ENCODE measurements at places on chromosomes 2 and 18.

- no peak for DNase-seq
Measured at GRCh38 chr18:45066886-45067285, 386.2 kb downstream of the SETBP1 start.

DNA sequence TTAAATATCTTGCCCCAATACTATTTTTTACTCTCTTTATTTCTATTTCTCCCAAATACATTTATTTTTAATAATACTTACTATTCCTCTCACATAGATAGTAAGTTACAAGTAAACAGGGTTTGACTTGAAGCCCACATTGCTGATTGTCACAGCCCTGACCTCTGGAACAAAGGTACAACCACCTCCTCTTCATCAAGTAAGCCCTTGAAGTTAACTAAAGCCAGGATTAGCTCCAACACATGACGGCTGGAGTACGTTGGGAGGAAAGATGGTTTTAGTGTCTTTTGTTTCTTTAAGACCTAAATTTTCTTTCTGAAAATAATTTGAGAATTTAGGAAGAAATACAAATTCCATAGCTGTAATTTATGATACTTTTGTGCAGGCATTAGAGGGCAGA, 949 bp downstream of the MYOM1 start:
- DNase-seq = no peak

GRCh38 chr18:27298214-27298804, 113.2 kb upstream of the CHST9 start:
- no peak for DNase-seq

DNA sequence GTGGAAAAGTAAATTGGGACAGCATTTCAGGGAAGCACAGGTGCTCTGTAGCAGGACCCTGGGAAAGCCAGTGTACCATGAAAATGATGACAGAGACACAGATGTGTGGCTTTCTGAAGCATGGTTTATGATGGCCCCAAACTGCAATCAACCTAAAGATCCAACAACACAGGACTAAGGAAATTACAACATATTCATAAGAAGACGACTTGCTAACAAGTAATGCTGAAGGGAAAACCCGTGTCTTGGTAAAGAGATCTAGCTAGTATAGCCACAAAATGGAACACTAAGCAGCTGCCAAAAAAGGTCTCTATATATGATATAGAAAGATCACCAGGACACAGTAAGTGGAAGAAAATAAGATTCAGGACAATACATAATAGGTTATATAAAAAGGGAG, 53.2 kb downstream of the UXS1 start:
- DNase-seq = no peak

- DNase-seq = no peak
Measured at GRCh38 chr2:149385350-149385749, 55.0 kb downstream of the LYPD6 start.

DNA sequence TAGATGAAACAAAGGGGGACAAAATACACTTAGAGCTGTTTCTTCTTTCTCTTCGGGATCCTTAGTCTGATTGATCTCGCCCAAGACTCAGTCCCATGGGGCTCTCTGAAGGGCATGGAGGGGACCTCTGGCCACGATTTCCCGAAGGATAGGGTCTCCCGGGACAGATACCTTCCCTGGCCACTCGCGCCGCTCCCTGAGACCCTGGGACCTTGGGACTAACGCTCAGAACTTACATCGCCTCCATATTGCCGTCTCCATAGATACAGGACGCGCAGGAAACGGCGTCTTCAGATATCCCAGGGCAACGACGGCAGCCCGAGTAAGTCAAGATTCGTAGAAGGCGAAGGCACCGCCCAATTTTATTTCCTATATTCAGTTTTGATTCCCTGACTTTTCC, at the start of gene CFAP65:
CFAP65 (minus strand) TSS at position 265 of the 400 bp plus-strand sequence. CDS start 2,468 bp downstream, outside the sequence.
- DNase-seq = no peak

DNA sequence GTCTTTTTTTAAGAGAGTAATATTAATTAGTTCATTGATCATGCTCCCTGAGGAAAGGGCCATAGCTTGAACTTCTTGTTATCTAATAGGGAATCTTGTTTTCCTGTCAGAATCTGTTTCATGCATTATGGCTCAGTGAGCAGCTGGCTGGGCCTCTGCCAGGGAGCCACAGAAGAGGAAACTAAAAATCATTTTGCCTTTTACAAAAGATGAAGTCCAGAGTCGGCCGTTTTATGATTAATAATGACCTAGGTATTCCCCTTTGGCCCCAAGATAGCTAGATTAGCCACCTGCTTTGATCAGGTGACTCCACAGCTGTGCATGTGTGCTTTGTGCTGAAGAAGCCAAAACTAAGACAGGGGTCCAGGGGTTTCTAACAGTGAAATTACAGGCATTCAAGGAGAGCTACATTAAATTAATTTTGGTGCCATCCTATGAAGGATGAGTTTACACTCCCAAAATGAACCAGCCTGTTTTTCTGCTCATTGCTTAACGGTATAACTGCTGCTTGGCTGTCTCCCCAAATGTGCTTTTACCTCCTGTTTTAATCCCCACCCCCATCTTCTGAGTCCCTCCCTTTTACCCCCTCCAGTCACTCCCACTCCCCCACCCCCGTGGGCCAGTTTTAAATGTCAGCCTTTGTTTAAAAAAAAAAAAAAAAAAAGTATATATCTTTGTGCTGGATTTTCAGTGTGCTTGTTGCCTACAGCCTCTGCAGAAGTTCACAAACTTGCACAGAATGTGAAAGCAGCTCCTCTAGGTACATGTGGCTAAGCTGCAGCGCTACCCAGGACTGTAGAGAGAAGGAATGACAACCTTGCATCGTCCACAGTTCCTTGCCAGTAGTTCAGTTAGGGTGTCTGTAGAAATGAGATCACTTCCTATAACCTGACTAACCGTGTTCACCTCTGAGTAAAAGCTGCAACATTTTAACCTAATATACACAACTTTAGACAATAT, 93.1 kb downstream of the CABLES1 start:
- DNase-seq = peak; percentile 4

- DNase-seq = no peak
Measured at GRCh38 chr18:79568543-79569205, 110.9 kb upstream of the CTDP1 start.

DNA sequence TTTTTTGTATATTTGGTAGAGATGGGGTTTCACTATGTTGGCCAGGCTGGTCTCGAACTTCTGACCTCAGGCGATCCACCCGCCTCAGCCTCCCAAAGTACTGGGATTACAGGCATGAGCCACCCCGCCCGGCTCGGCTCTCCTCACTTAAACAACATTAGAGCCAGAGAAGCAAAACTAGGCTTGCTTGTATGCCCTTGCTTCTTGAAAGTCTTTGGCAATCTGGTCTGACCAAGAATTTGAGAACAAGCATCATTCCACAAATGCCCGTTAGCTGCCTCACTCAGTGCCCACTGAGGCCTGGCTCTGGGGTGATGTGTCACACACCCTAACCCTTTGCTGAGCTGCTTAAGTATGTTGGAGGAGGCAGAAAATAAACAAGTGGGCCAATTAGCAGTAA, 33.5 kb downstream of the SOWAHC start:
- DNase-seq = no peak

- no peak for DNase-seq
Measured at GRCh38 chr2:24907116-24907515, 12.9 kb downstream of the ADCY3 start.

DNA sequence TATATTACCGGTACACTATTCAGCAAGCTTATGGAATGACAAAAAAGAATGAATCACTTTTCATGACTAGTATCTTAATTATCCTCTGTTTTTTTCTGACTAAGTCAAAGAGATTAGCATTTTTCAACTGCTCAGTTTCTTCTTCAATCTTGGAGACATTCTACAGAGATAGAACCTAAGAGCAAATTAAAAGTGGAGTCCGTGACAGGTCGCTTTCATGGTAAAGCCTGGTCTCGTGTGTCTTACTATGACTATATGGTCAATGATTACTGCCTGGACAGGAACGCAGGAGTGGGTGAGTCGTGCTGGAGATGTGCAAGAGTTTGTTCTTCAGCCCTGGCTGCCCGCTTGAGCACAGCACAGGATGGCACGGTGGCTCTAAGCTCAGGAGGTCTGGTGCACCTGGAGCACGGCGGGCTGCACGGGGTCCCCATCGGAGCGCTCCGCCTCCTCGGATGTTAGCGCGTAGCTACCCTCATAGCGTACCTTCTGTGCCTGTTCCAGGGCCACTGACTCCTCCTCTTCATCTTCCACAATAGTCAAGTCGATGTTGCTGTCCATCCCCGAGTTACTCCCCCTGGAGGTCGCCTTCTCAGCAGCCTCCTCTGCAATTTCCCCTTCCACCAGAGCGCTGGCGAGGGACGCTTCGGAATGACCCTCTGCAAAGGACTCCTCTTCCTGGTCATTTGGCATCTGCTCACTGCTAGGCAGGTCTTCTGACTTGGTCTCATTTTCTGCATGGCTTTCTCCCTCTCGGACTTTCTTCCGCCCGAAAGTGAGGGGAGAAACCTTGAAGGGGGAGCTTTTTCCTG, 11.1 kb downstream of the CAVIN2 start:
- DNase-seq = no peak

GRCh38 chr2:19062370-19062769, 296.1 kb downstream of the OSR1 start:
- DNase-seq = no peak

DNA sequence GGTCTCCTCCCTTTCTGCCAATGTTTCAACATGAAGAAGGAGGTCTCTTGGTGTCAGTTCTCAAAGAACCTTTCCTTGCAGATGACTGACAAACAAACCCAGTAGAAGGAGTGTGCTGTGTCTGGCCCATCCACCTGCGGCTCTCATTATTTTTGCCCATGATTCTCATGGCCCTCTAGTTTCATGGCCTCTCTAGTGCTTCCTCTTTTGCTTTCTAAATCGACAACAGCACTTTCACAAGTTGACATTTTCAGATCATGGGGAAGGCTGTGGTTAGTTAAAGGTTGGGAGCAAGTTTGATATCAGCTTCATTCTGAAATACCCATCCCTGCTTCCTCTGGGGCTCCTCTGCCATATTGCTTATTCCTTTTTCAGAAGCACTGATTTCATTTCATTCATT, 805.2 kb downstream of the SLC4A3 start:
- DNase-seq = no peak

GRCh38 chr2:159124441-159124911, 156.0 kb downstream of the TANC1 start:
- peak; percentile 8 for DNase-seq

- DNase-seq = no peak
Measured at GRCh38 chr2:207054521-207054920, 111.2 kb downstream of the KLF7 start.

- DNase-seq = no peak
Measured at GRCh38 chr2:71223767-71224333, 3.1 kb downstream of the PAIP2B start.

- DNase-seq = no peak
Measured at GRCh38 chr2:121634354-121635307, 14.6 kb downstream of the CLASP1 start.

- no peak for DNase-seq
Measured at GRCh38 chr2:53476834-53477233, 290.8 kb upstream of the CHAC2 start.

GRCh38 chr2:102632380-102633175, 13.2 kb downstream of the SLC9A2 start:
- DNase-seq = no peak

DNA sequence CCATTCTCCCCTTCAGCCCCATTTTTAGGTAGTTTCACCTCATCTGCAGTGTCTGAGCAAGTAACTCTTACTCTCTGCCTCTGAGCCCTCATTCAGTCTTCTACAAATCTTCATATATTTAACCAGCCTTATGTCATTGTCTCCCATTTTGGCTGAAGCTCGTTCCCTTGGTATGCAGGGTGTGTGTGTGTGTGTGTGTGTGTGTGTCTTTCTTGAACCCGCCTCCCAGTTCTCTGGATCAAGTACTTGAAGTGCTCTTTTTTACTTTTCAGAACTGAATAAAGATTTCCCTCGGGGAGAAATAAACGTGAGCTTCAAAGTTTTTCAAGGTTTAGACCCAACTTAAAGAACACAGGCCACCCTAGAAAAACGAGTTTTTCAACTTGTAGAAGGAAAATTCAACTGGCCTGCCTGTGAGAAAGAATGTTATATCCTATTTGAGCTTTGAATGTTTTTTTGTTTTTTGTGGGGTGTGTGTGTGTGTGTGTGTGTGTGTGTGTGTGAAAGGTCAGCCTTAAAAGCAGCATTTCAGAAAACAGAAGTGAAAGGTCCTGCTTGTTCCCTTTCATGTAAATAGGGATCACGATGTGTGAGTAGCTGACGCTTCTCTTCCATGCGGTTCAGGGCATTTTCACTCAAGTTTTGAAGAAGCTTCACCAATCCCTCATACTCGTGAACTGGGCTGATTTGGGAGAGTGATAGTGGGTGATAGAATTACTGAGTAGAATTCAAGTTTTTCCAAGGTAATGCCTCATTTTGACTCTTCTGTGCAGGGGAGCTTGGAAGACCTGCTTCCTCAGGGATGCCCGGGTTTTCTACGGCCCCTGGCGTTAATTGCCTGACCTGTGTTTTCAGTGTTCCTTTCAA, 50.6 kb upstream of the EML6 start:
- DNase-seq = no peak

DNA sequence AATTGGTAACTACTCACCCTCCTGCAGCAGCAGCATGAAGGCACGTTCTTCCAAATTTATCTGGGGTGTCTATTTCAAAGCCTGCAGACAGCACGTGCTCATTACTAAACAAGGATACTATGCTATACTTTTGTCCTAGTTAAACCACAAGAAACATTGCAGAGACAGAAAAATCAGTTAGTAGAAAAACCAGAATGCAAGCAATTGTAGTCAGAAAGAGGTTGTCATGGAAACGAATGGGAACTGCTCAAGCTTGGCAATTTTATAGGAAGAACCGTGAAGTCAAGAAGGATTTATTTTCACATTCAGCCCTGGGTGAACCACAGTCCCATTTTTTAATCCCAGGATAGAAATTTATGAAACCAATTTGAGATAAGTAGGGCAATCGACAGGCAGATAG, 162.2 kb upstream of the PGAP1 start:
- DNase-seq = no peak

DNA sequence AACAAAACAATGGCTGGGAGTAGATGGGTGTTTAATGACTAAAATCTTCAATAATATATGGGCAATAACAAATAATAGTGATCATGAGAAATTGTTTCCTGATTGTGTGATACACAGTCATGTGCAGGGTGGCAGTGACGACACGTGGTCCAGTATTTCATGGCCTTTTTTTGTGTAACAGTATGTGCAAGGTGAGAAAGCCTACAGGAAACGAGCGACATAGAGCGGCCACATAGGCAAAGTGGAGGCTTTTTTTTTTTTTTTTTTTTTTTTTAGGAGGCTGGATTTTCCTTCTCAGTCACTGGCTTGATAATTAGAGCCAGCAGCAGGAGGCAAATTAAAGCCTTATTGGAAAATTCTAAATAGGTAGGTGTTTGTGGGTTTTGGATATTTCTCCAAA, 123.7 kb downstream of the MYO3B start:
- DNase-seq = no peak

DNA sequence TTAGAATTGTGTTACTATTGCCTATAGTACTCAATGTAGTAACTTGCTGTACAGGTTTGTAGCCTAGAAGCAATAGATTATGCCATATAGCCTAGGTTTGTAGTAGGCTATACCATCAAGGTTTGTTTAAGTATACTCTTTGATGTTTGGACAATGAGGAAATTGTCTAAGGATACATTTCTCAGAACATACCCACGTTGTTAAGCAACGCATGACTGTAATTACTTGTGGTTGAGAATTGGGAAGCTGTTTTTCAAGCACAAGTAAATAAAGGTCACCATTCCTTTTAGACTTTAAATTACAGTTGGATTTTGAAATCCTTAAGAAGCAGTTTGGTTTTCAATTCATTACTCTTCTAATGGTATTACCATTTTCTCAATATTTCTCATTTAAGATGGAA, 89.8 kb upstream of the KCNH7 start:
- no peak for DNase-seq

GRCh38 chr2:203122317-203122986, 107.8 kb downstream of the NBEAL1 start:
- no peak for DNase-seq
